ENCODE measurements at places on chromosomes 12 and 14. TPM values are rescaled to one million over a fixed set of nuclear protein-coding genes. Genes with fewer than 3 reads are reported as not detected.

CD4 gene
- total RNA-seq = 0.90 TPM

MAP3K12 gene
- total RNA-seq = 22.7 TPM

AVPR1A gene
- total RNA-seq = not detected

GNG2 gene
- 293 TPM for total RNA-seq

FAIM2 gene
- total RNA-seq = 0.23 TPM

ENDOU gene
- total RNA-seq = not detected

PDE3A gene
- not detected for total RNA-seq

NOVA1 gene
- total RNA-seq = not detected

TCTN2 gene
- total RNA-seq = 3.4 TPM

SERPINA4 gene
- not detected for total RNA-seq

ARMH4 gene
- not detected for total RNA-seq
